ENCODE measurements at places on chromosomes 7 and 10.

GRCh38 chr10:78207776-78208175 lies 174.1 kb downstream of the RPS24 start:
- DNase-seq, result no peak

- DNase-seq, result no peak
Observed at GRCh38 chr7:90842430-90842788, 246.3 kb downstream of the CDK14 start.

DNA sequence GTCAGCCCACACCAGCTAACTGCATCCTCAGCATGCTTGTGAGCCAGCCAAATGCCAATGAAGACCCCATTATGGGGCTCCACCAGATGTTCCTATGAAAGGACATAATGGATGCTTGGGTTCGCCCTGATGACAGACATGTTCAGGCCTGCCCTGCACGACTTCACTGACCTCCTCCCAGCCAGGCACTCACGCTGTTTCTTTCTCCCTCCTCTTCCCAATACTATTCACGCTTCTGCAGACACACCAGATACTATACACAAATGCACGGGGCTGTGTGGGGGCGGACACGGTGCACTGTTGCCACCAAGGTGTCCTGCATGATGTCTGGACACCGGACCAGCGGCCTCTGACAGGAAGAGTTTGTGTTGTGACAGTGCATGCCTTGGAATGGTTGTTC lies 284.2 kb downstream of the PRPF18 start:
- no peak for DNase-seq

DNA sequence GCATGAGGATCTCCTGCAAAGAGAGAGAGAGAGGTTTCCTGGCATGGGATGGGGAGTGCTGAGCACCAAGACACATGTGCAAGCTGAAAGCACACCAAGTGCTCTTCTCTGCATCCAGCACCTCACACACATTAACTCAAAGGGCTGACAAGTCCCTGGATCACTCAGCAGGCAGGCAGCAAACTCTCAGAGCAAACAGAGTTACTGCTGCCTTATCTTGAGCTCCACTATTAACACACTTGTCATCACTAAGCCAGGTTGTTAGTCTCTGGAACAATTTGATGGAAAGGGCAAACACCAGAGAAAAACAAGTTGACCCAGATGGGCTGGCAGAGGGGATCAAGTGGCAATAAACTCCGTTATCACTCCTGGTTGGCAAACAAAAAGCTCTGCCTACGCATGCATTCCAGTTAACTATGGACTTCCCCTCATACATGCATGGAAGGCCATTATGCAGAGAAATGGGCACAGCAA lies 349.9 kb downstream of the KCNMA1 start:
- no peak for DNase-seq

DNA sequence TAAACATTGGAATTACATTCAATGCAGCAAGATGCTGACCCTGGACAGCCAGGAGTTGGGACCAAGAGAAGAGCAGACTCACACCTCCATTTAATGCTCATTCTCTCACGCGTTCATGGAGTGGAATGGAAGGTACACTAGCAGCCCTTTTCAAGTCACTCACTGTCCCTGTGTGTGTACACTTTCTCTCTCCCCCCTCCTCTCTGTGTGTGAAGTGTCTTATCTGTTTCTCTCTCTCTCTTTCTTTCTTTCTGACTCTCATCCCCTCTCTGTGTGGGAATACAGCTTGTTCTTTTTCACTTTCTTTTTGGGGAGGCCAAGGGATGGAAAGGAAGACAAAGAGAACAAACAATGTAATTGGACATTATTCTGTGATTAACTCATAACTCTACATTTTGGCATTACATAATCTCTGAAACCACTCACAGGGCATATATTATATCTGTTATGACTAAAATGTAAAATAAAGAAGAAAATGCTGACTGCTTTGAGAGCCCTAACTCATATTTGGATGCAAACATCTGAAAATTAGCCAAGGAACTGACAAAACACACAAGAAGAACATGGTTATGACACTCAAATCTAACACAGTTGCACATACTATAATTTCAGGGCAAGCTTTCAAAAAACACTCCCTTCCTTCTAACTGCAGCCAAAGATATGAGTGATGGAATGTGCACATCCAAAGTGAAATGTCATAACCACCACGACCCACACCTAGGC lies 188.8 kb downstream of the PARD3 start:
- DNase-seq, result no peak

DNA sequence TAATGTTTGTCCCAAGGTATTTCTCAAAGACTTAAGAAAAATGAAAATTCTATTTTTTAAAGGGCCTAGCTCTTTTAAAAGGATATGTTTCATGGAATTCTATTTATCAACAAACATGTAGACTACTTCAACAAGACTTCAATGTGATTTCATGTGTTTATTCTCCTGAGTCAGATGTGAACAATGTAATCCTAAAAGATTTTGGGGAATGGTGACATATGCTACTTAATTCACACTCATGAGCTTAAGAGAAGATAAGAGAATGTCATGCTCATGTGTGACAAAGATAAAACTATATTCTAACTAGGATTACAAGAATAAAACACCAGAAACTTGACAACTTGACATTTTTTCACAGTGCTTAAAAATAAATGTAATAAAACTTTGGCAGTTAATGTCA lies 127.5 kb downstream of the TES start:
- no peak for DNase-seq

GRCh38 chr7:46580766-46581165 lies 659.7 kb upstream of the IGFBP3 start:
- no peak for DNase-seq

GRCh38 chr10:23075672-23076071 lies 19.7 kb upstream of the MSRB2 start:
- no peak for DNase-seq

- no peak for DNase-seq
Observed at GRCh38 chr7:151744656-151745638, 132.0 kb downstream of the PRKAG2 start.

GRCh38 chr10:5292196-5292735 lies 72.5 kb upstream of the UCN3 start:
- DNase-seq, result no peak

GRCh38 chr7:29158795-29159423 lies 12.6 kb upstream of the CPVL start:
- DNase-seq, result no peak

GRCh38 chr7:102030696-102031095 lies 213.3 kb downstream of the CUX1 start:
- DNase-seq, result no peak

DNA sequence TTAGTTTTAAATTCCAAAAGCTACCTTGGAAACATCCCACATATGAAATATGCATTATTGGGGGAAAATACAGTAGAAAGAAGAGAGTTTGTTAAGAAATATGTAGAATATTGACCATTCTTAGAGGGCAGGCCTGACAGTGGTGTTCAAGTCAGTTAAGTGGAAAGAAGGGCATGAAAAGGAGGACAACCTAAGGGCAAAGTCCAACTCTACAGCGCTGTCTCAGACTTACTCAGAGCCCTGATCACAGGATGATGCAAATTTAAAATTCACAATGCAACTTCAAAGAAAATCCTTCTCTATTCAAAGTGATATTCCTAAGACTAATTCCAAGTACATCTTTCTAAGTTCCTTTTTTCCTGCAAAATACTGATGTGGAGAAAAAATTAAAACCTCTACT lies 139.1 kb upstream of the LRRTM3 start:
- DNase-seq, result no peak

DNA sequence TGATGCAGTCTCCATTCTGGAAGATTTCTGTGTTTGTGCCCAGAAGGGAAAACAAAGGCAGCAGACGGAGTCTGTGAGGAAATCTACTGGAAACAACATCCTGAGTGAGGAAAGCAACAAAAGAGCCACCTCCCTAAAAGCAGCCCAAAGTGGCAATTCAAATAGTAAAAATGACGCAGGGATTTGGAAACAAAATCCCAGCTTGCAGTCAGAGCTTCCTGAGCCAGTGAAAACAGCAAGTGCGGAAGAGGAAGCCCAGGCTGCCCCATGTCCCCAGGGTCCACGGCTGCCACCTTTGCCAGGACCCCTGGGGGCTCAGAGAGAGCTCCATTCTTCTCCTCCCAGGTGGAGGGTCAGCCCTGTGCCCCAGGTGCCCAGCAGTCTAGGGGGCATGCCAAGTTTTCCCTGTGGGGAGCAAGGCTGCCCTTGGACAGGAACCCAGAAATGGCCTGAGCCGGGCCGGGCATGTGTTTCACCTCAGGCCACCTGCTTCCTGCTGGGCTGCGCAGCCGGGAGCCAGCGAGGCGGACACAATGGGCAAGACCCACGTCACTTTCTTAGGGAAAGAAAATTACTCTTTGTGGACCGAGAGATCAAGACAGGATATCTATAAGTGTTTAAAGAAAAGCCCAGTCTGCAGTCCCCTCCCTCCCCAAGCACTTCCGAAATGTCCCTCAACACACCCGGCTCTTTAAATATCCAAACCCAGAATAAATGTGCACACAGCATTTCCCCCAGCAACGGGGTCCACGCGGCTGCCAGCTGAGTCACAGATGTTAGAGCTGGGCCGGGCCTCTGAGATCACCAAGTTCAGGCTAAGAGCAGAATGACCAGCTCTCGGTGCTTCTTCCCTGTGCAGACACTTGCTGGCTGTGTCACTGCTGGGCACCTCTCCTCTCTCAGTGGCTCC lies 231.1 kb downstream of the ARHGAP12 start:
- no peak for DNase-seq

GRCh38 chr7:92841192-92841591 lies 4.8 kb upstream of the CDK6 start:
- DNase-seq, result no peak

GRCh38 chr7:133668296-133669060 lies 415.6 kb downstream of the EXOC4 start:
- DNase-seq, result no peak

GRCh38 chr10:80196270-80196949 lies 8.9 kb downstream of the ANXA11 start:
- DNase-seq, result no peak

DNA sequence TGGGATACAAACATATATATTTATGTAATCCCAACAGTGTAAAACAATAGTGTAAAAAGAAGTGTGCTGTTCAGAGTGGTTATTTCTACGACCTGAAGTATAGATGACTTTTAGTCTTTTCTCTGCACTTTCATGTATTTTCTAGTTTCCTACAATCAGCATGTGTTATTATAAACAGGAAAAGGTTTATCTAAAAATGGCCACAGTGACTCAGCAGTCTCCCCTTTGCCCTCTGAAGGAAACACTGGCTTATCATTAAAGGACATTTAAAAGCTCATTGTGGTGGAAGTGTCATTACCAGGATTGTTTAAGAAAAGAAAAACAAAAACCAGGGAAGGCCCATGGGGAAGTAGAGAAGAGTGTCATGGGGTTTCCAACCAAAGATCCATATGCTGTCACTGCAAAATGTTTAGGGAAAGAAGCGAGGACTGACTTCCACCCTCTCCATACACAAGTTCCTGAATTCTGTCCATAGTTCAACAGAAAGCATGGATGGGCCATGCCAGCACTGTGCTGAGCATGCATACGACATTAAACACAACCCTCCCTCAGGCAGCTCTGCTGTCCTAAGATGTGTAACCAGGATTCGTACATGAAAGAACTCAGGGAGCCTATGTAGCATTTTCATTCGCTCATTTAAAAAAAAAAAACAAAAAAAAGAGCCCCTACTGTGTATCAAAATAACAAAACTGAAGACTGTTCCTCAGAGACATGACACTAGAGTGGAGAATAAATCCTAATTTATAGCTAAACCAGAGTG lies 10.2 kb downstream of the CYREN start:
- DNase-seq, result no peak

DNA sequence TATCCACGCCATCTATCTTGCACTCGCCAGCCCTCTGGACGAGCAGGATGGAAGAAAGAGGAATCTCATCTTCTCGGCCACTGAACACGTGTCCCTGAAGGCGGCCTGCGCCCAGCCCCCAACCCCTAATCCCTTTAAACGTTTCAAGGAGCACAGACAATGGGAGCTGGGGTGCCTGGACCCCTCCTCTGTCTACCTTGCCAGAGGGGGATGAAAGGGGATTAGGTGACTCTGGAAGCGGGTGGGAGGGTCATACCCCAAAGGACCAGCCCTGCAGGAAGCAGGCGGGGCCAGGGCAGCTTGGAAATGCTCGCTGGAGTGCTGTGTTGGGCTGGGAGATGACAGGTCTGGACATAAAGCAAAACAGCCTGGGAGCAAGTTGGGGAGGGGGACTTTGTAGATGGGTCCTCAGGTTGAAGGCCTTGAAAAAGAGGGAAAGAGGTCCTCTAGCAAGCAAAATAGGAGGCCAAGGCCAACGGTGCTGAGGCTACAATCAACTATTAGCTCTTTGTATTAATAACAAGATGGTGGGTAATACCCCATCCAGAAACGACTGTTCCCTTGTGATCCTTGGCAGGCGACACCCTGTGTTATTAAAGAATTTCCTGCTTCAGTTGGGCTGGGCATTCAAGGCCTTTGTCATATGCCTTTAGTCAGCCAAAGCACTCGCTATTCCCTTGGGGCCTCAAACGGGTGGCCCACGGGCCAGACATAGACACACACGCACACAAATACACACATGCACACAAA lies 126.5 kb upstream of the UNC5B start:
- DNase-seq, result peak; percentile 30

GRCh38 chr7:158658475-158658874 lies 46.1 kb downstream of the NCAPG2 start:
- DNase-seq, result no peak

DNA sequence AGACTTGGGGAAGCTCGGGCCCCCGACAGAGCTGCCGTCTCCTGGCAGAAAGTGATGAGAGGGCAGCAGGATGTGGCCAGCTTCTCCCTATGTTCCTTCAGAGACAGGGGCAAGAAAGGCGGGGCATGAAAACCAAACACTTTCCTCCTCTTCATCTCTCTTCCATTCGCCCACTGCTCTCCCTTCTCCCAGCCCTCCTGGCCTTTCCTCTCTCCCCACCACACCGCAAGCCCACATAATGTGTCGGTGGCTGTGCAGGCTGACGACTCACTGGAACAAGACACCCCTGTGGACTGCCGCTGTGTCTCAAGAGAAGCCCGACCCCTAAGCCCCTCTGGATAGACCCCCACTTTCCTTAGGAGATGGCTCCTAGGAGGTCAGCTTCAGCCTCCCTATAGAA lies 59.3 kb upstream of the LRRC4 start:
- no peak for DNase-seq

GRCh38 chr10:125134916-125135770 lies 25.2 kb downstream of the CTBP2 start:
- no peak for DNase-seq

- DNase-seq, result no peak
Observed at GRCh38 chr10:112970021-112970420, 20.0 kb downstream of the TCF7L2 start.

GRCh38 chr7:69820479-69821192 lies 222.4 kb downstream of the AUTS2 start:
- DNase-seq, result no peak

GRCh38 chr7:154332811-154333580 lies 280.8 kb downstream of the DPP6 start:
- DNase-seq, result no peak

GRCh38 chr7:464454-465401 lies 54.9 kb downstream of the PDGFA start:
- DNase-seq, result no peak

DNA sequence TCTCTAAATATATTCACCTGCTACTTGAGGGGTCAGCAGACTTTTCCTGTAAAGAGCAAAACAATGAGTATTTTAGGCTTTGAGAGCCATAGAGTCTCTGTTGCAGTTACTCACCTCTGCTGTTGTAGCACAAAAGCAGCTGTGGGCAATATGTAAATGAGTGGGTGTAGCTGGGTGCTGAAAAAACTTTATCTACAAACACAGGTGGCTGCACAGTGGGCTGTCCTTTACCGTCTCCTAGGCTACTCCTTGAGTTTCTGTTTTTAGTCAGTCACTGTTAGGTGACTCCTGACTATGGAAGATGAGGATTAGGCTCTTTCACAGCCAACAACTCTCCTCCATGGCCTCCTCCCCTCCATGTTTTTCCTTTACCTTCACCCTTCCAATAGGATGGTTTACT lies 286.1 kb upstream of the C7orf33 start:
- no peak for DNase-seq
